ENCODE measurements at places on chromosomes 6 and 20.
A peak's percentile ranks its signal among the peaks of the same experiment; 100 is the strongest.

DNA sequence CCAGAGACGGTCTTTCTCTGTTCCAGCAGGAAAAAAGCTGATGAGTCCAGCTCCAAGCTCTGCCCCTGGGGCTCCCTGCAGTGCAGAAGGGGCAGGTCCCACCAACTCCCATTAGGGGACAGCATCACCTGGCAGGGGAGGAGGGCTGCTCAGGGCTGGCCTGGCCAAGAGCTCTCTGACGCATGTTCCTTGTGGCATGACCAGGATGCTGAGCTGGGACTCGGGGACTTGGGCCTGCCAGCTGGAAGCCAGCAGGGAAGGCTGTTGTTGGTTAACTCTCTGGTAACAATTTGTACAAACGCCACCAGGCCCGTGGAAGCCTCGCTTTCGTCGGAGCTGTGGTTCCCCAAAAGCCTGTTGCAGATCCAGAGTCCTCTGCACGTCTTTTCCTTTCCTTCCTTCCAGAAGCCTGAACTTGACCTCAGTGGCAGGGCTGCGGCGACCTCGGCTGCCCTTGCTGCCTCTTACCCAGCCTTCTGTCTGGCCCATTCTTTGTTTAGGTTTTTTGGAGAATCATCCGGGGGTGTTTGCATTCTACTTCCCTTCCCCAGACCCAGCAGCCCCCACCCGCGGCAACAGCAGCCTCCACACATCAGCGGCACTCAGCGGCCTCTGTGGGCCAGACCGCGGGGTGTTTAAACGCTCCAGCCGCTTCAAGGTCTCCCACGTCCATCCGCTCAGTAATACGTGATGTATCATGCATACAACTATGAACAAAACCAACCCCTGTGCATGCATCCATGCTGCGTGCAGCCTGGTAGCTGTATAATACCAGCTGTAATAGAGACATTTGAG lies 63.3 kb downstream of the GNAS-AS1 start:
- DNase-seq = no peak

GRCh38 chr6:8888468-8888867 lies 453.1 kb upstream of the SLC35B3 start:
- DNase-seq = no peak

GRCh38 chr6:13559251-13559650 lies 15.2 kb upstream of the SIRT5 start:
- no peak for DNase-seq

- DNase-seq = no peak
Observed at GRCh38 chr20:13159889-13160288, 61.2 kb upstream of the ISM1 start.

- no peak for DNase-seq
Observed at GRCh38 chr6:130116273-130116672, 97.9 kb downstream of the L3MBTL3 start.

GRCh38 chr6:16769986-16770376 lies 8.7 kb upstream of the ATXN1 start:
- no peak for DNase-seq

DNA sequence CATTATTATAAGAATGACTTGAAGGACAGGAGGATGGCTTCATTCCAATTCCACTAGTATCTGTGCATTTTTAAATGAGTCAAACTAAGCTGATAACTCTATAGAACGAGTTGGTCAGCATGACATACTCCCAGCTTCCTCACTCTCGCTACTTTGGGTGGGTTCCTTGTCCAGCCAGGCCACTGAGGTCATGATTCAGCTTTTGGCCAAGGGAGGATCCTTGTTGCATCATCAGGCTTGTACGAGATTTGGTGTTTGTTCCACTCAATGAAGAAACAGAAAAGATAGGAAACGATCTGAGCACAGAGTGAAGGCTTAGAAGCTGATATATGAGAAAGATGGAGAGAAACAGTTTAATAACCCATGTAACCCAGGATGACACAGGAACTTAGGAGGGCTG lies 19.8 kb downstream of the NEDD9 start:
- no peak for DNase-seq

DNA sequence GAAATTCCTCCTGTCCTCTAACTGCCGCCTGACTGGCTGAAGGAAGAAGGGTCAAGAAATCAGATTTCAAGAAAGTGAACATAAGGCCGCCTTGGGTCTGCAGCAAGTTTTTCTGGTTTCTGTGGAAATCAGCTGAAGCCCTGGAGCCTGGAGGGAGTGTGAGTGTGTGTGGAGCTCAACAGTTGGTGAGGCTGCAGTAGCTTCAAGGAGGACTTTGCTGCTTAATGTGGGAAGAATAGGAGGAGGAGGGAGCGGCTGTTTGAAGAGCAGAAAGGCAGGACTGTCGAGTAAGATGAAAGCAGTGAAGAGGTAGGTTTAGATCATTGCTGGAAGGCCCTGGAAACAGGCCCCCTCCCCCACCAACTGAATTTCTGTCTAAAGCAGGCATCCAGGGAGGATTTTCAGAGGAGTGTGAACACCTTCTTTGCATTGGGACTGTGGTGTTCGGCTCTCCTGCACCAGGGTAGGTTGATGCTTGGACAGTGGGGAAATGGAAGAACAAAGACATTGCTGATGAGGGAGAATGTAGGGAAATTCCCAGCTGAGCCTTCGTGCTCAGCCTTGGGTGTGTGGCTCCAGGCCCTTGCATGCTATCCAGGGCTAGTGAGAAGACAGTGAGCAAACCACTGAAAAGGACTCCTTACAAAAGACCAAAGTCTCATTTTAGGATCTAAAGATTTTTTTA lies 79.5 kb upstream of the VSTM2L start:
- no peak for DNase-seq

GRCh38 chr20:41415191-41415590 lies 48.6 kb upstream of the EMILIN3 start:
- DNase-seq = no peak

- DNase-seq = no peak
Observed at GRCh38 chr20:18662279-18663040, 74.6 kb downstream of the DTD1 start.

- no peak for DNase-seq
Observed at GRCh38 chr6:8110725-8111124, 8.4 kb upstream of the EEF1E1 start.

DNA sequence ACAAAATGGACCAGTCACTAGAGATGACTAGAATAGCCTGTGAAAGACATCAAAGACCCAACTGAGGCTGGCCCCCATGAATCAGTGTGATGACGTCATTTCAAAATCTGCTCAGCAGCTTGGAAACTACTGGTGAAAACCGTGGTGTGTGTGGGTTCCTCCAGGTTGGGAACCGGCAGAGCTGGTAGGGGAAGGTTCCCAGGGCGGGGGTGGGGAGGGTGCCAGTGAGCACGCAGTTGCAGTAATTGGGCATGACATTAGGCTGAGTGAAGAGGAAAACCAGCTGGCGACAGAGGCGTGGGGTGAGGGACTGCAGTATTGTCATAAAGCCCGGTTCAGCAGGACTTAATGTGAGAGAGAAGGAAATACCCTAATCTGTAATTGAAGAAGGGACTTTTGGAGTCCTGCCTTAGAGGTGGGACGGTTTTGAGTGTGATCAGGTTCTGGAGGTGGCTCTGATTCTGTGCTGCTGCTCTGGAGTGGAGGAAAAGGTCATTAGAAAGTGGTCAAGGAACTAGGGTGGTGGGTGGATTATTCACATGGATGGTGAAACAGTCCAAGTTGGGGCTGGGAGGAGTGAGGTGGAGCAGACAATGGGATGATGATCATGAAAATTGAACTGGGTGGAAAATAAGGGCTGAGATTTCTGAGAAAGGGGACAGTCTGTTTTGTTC lies 52.0 kb upstream of the MTHFD1L start:
- peak; percentile 4 for DNase-seq

- peak; percentile 68 for DNase-seq
Observed at GRCh38 chr6:27176523-27177484, 70.7 kb upstream of the PRSS16 start.

DNA sequence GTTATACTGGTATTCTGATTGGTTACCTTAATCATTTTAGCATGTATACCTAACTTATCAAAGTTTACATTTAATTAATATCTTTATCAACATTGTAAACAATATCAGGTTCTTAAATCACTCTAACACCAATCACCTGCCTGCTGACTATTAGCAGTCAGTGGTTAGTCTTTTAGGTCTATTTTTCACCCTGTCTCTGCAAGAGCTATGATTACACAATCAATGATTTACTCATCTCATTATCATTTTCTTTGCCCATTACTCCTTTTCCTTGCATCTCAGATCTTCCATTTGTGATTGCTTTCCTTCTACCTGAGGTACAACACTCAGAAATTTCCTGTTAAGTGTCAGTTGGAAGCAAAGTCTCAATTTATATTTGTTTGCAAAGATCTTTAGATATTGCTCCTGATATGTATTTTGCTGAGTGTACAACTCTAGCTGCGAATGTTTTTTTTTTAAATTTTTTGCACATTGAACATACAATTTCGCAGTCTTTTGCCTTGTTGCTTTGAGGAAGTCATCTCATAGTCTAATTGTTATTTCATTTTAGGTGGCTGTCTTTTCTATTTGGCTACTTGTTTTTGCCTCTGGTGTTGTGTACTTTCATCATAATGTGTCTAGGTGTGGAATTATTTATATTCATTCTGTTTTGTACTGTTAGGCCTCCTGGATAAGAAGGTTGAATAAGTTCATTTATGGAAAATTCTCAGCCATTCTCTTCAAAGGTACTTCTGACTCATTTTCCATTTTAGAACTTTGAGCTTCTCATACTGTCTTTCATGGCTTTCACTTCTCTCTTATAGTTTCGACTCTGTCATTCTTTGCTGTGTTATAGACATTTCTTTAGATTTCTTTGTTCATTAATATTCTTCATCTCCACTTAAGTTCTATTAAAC lies 104.9 kb upstream of the CEP162 start:
- no peak for DNase-seq

DNA sequence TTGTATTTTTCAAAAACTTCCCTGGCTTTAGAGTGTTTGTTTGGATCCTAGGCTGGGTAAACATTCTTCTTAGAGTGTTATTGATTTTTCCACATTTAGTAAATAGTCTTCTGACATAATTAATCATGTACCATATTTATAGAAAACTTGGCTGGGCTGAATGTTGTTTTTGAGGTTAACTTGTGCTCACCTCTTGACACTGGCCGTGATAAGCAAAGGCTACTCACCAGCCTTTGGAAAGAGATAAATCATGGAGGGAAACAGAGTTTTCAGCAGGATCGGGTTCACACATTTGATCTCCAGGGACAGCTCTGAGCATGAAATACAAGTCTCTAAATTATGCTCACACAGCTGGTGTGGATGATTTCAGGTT lies 6.2 kb upstream of the CD93 start:
- no peak for DNase-seq

DNA sequence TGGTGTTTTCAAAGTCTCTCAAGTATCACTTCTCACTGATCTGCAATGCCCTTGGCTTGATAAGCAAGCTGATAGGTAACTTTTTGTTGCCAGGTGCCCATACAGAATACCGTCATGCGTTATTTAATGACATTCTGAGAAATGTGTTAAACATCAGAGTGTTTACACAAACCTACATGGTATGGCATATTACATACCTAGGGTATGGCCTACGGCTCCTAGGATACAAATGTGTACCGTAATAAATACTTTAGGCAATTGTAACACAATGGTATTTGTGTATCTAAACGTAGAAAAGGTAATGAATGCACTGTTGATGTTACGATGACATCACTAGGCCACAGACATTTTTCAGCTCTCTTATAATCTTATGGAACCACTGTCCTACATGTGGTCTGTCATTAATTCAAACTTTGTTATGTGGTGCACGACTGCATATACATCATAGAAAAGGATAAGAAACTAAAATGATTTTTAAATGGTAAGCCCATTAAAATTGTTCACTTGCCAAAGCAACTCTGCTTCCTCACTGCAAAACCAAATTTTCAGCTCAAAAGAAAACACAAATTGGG lies 35.7 kb downstream of the CSNK2A1 start:
- no peak for DNase-seq

GRCh38 chr6:148263961-148264360 lies 78.7 kb upstream of the SASH1 start:
- DNase-seq = no peak

- no peak for DNase-seq
Observed at GRCh38 chr20:62603907-62604785, 38.2 kb upstream of the SLCO4A1 start.

DNA sequence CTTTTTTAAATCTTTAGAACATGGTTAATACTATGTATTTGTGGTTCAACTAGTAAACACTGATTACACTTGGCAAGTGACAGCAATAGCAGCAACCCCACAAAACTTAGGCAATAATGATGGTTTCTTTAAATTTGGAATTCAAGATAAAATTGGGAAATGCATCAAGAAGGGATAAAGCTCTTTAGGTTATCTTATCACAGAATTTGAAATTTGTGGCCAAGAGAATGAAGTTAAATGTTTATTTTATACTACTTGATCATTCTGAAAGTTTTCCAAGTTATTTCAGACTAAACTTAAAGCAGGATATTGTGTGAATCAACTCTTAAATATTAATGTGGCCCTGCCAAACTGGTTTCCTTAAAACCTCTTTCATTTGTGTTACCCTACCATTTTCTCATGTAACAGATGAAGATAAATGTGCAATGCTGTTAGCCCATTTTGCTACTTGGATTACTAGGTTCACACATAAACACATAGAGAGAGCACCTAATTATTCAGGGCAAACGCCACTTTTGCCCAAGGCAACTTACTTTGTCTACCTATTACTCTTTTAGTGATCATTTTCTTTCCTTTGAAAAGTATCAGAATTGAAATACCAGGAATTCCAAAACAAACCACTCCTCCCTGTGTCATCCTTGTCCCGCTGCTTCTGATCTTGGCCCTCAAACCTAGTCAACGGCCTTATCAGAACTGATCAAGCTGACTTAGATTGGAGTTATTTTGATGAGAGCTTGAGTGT lies 186.7 kb upstream of the TENT5A start:
- DNase-seq = no peak

DNA sequence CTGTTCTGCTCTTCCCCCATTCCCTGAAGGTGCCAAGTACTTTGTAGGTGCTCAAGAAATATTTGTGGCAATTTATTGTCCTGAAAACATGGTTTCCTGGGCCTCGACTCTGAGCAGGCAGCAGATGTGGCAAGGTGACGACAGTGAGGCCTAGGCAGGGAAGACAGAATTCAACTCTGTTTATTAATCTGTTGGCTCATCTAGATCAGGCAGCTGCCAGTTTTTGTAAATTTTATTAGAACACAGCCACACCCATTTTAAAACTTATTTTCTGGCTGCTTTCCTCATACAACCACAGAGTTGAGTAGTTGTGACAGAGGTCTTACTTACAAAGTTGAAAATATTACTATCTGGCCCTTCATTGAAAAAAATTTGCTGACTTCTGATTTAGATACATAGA lies 24.5 kb downstream of the MAPK14 start:
- DNase-seq = no peak

GRCh38 chr20:2671977-2672376 lies 8.0 kb upstream of the IDH3B start:
- DNase-seq = no peak

GRCh38 chr6:159983641-159984080 lies 14.8 kb downstream of the IGF2R start:
- no peak for DNase-seq

GRCh38 chr6:7271205-7271534 lies 41.8 kb downstream of the SSR1 start:
- DNase-seq = no peak

DNA sequence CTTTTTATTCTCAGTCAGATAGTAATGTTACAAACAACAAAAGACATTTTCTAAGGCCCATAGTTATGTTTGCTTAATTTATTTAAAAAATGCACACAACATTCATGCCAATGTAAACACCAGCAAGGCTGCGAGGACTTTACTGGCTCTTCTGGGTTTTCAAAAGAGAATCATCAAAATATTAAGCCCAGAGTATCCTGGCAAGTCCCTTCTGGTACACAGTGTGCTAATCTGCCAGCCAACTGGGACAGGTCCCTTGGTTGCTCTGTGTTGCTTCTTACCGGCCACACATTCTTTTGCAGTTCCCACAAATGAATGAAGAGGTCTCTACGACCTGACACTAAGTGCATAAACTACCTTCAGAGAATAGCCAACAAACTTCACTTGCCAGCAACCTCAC lies 42.6 kb upstream of the SPDEF start:
- DNase-seq = no peak
